Panc1 (cell line): ENCODE measurements at places on chromosomes 3 and 15.

GRCh38 chr3:69932501-69932900 lies 67.0 kb upstream of the SAMMSON start:
- no peak for DNase-seq

DNA sequence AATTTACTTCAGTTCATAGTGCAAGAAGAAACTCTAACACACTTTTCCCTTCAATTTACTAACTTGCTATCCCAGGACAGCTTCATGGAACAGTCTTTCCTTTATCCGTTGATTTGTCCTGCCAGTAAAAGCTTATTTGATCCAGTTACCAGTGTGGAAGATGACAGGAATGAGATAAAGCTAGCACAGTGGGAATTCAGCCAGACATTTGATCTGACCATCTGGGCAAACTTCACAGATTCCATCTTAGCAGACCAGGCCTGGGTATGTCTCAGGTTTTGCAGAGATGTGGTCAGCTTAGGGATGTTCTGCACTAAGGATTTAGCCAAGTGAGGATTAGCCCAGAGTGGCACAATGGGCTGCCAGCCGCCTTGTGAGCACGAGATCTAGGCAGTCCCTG lies 19.7 kb downstream of the CEMIP start:
- DNase-seq, result no peak

- no peak for DNase-seq
These were observed 101.4 kb downstream of the TNIK start for GRCh38 chr3:171358881-171359198.

- no peak for DNase-seq
These were observed 37.4 kb downstream of the ZNF860 start for GRCh38 chr3:32018757-32019564.

- DNase-seq, result no peak
These were observed 32.0 kb downstream of the PLA2G4D start for GRCh38 chr15:42062284-42062806.

GRCh38 chr15:34334672-34335071 lies 2.9 kb downstream of the SLC12A6 start:
- no peak for DNase-seq

DNA sequence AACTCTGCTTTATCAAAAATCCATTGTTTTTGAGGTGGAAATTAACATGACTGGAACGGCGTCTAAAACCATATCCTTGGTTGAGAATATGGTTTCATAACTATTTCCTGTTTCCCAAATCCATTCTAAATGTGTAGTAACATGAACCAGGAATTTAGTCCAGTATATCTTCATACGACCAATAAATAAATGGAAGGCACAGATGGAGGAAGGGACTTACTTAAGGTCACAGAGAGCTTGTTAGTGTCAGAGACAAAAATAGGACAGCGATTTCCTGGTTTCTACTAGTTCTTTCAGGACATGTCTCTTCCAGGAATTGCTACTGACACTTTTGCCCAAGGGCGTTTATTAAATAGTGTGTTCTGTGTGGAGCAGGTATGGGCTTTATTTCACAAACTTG lies 41.2 kb downstream of the HES1 start:
- DNase-seq, result no peak

- peak; percentile 2 for DNase-seq
These were observed 48.8 kb downstream of the EPHA6 start for GRCh38 chr3:96863129-96863740.
